ENCODE measurements at places on chromosomes 3 and 15.

DNA sequence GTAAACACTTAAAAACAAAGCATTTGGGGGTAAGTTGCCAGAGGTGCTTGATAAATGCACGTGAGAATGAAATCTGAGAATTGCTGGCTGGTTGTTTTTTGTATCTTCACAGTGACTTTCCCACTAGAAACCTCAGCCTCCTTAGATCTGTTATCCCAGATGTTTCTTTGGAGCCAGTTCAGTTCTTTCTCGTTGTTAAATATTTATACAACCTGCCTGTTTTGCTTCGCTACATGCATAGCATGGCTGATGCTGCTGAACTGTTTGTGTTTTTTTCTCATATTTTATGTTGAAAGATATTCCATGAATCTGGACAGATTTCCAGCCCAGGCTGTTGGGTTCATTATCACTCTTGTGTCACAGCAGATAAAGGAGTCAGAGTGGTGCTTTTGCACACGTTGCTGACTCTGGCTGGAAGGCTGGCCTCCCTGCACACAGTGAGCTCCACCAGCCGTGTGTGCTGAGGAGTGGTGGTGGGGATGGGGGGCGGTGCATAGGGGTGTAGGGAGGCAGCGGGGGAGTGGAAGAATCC, 80.2 kb downstream of the ARNT2 start:
- DNase-seq = no peak

DNA sequence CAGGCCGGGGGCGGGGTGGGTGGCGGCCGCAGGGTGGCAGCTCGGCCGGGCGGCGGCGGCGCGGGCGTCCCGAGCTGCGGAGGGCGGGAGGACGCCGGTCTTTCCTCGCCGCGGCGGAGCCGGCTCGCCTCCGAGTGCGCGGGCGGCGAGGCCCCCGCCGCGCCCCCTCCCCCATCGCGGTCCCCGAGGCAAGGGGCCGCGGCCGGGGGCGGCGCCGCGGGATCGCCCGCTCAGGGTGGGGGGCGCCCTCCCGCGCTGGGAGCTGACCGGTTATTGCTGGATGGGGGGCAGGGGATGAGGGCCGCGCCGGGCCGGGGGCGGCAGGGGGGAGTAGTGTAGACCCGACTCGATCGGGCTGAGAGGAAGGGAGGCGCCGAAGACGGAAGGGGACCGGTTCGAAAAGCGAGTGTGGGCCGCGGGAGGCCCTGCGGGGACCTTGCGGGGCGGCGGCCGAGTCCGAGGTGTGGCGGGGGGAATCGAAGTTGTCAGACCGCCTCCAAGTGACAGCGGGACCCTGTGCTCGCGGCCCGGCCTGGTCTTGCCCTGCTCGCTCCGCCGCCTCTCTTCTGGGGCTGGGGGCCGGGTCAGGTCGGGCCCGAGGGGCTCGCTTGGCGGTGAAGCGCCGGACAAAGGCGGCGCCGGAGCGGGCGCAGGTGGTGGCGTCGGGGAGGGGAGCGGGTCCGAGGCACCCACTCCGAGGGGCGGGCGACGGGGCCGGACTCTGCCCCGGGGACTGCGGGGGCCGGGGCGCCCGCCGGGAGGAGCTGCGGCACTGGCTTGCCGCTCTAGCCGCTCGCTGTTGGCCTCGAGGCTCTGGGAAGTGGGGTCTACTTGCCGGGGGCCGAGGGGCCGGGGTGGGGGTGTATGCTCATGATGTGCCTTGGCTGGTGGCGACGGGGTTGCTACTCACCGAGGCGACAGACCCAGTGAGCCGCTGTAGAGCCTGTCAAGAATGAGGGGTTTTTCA, 1.1 kb downstream of the BAHD1 start:
- DNase-seq = peak; percentile 35

GRCh38 chr3:43906849-43907507, 216.2 kb downstream of the ABHD5 start:
- DNase-seq = no peak

DNA sequence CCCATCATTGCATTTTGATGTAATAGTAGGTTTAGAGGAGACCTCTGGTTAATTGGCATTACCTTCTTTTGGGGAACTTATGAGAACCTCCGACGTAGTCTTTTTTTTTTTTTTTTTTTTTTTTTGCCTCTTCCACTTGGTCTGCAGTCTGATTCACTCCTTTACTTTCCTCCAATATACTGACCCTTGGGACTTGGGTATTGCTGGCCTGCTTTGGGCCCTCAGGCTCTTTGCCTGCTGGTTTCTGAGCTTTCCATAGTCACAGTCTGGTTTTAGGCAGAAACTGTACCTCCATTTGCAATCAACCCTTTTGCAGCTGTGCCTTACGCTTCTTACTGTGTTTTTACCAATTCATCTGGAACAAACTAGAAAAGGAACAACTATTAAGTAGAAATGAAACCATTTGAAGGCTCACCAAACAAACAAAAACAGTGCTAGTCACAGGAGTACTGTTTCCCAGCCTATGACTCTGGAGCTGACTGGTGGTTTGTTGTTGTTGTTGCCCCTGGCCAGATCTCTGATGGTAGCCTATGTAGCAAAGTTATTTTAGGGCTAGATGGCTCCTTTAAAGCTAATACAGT, 272.8 kb downstream of the BBX start:
- DNase-seq = no peak

DNA sequence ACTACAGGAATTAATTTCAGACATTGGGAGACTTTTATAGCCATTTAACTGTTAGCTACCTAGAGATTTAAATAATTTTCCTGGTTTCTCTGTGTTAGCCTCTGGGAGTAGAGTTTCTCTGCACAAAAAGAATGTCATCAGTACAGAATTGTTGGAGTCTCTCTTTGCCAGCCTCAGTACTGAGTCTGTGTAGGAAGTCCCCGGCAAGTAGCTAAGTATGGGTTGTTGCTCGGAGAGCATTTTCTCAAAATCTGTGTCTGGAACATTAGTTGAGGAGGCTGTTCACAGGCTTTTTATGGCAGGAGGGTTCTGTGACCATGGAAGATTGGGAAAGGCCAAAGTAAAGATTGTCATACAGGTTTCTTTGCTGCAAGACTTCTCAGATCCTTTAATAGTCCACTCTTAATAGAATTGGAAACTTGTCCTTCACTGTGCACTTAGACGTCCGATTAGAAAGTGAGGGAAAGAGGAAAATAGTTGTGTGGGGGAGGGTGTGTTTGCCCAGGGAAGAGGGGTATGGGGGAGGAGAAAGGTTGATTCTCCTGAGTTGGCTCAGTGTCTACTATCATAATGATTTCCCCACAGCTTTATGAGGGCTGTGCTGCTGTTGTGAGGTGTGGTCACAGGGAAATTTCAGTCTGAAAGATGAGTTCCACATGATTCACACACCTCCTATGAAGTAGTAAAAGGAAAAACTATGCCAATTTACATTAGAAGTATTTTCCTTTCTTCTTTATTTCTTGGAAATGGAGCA, 207.1 kb downstream of the PTPRG start:
- no peak for DNase-seq

DNA sequence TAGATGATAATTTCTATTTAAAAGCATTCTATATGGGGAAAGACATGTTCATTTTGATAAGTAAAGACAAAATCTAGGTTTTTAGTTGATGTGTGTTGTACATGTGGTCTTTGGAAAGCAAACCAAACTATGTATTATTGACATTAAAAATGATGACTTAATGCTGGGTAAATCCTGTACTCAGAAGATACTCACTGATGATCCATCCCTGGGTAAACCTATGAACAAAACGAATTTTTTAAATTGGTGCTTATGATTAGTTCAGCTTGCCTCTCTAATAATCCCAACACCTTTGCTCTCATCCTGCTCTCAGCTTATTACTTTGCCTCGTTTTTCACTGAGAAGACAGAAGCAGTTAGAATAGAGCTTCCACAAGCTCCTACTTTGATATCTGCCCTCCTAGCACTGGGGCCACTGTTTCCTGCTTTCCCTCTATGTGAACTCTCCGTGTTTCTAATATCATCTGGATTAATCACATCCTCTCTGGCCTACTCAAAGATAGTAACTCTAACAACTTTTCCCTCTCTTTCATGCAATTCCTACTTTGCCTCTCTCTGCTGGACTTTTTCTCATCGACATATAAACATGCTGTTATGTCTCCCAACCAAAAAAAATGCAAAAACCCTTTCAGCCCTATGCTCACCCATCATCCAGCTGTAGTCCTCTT, 29.3 kb downstream of the RARRES1 start:
- DNase-seq = no peak

- no peak for DNase-seq
Observed at GRCh38 chr3:143155756-143156155, 36.2 kb downstream of the CHST2 start.

DNA sequence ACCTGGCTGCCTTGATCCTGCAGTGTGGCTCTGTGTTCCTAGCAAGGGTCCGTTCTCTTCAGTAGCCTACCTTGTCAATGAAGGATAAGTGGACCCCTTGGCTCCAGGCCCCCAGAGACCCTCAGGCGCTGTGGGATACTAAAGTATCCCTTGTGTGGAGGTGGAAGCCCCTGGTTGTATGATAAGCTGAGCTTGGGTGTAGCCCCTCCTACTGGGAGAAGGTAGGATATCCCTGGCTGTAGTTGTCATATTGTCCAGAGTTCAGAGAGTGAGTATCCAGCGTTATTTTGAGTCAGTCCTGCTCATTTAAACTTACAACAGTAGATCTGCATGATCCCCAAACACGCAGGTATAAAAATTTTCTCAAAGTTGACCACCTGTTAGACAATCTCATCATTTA, 496.8 kb downstream of the CNTN4 start:
- DNase-seq = no peak

DNA sequence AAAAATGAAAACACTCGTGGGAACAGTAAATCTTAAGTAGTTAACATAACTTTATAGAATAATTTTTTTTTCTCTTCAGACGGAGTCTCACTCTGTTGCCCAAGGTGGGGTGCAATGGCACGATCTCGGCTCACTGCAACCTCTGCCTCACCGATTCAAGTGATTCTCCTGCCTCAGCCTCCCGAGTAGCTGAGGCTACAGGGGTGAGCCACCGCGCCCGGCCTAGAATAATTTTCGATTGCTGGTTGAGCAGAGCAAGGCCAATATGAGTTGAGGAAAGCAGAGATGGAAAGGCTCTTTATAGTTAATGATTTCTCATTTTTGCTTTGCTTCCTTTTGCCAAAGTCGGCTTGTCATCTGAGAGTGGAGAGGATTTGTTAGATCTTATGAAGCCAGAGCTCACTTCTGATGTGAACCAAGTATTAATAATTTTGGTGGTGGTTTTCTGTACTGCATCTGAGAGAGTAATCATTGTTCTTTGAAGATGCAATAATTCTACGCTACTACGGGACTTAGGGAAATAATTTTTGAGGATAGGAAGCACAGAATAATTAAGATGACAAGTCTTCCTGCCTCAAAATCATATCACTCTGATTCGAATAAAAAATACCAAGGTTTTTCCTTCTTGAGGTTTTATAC, 1.6 kb upstream of the GOLM2 start:
- no peak for DNase-seq

DNA sequence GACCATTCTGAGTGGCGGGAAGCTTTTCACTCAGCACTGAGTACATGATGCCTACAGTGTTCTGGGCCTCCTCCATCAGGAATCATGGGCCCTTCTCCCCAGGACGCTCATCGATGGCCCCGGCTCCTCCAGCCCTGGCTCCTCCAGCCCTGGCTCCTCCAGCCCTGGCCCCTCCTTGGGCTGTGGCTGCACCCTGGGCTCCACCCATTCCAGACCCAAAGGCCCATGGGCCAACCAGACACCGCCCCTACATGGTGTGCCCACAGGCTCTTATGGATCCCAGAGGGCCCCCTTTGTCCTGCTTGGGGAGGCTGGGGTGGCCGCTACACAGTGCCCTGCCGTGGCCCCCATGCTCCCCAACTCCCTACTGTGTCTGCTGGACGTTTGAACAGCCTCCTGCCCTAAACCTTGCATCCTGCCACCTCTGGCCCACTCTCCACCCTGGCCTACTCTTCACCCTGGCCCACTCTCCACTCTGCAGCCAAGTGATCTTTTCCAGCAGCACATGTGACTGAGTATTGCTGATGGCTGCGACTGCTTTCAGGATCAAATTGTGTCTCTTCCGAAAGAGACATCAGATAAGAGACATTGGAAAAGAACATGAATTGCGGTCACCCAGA, 57.9 kb downstream of the APBA2 start:
- no peak for DNase-seq

GRCh38 chr15:89421219-89421618, 75.2 kb downstream of the RHCG start:
- DNase-seq = no peak

DNA sequence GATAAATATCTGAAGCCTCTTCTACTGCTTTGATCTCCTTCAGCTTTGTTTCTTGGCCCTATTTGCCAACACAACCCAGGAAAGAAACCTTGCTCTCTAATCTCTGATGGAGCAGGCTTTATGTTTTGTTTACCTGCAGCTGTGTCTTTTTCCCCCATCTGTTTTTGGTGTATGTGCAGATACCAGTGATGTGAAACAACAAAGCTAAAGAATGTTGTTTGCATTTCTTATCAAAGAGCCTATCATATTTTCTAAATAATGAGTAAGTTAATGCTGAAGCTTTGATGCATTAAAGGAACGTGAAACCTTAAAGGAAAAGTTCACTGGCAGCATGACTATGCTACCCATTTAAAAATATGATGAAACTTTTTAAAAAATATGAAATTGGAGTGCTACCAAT, 238.4 kb downstream of the NEK10 start:
- DNase-seq = no peak

DNA sequence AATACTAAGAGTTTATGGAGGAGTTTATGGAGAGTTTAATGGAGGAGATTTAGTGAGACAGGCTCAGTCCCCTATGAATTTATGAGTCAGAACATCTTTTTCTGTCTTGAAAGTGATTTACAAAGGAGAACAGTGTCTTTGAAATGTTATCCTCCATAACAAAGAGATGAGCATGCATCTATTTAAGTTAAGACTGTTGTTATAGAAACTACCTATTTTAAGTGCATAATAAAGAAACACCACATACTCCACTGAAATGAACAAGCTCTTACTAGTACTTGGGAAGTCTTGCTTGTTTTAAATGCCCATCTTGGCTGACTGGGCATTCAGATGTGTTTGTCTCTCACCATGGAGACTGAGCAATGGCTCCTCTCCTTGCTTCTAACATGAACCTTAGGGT, 118.7 kb upstream of the ACP3 start:
- DNase-seq = no peak

DNA sequence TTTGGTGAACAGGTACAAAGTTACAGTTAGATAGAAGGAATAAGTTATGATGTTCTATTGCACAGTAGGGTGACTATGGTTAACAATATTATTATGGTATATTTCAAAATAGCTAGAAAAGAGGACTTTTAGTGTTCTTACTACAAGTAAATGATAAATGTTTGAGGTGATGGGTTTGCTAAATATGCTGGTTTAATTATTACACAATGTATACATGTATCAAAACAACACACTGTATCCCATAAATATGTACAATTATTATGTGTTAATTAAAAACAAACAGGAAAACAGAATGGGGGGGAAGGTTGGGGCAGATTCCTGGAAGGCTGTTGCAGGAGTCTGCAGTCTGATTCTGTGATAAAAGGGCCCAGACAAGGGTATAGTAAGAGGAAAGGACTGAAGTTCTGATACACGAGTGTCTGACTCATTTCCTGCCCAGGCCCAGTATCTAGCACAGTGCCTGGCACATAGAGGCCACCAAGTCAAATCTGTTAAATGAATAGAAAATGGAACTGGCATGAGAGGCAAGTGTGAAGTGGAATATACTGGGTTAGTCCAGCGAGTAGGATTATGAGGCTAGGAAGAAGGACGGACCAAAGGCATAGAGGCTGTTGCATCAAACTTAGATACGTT, 7.2 kb upstream of the ENTPD3 start:
- no peak for DNase-seq

- no peak for DNase-seq
Observed at GRCh38 chr15:94972314-94972713, 741.0 kb downstream of the MCTP2 start.

GRCh38 chr3:22474706-22475445, 723.9 kb upstream of the ZNF385D start:
- DNase-seq = no peak

Measured in activated naive CD4-positive, alpha-beta T cell treated with anti-CD3 and anti-CD28 coated beads, Interleukin-2, amount 50 U/mL, for 16 hours (primary cell).